ENCODE measurements at places on chromosomes 1 and 21.

- DNase-seq = no peak
Observed at GRCh38 chr1:54257346-54257620, 57.3 kb downstream of the MRPL37 start.

DNA sequence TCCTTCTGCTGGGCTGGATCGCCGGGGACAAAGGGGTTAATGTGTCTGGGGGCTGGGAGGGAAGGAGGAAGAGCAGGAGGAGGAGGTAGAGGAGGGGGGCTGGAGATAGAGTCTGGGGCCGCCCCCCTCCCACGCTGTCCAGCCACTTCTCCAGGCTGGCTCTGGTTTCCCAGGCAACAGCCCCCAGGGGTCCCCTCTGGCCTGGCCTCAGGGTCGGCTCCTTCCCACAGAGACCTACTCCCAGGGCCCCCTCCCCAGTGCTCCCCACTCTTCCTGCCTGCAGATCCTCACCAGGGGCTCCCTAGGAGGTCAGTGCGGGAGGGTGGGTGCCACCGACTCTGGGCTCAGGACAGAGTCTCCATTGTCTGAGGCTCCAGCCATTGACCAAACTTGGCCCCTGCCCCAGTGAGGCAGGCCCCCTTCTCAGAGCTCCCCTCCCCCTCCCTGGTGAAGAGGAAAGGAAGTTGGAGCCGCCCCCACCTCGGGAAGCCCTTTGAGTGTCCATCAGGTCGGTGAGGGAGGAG lies 34.1 kb downstream of the ARHGEF10L start:
- DNase-seq = no peak

GRCh38 chr1:159005676-159006075 lies 4.0 kb upstream of the IFI16 start:
- no peak for DNase-seq

DNA sequence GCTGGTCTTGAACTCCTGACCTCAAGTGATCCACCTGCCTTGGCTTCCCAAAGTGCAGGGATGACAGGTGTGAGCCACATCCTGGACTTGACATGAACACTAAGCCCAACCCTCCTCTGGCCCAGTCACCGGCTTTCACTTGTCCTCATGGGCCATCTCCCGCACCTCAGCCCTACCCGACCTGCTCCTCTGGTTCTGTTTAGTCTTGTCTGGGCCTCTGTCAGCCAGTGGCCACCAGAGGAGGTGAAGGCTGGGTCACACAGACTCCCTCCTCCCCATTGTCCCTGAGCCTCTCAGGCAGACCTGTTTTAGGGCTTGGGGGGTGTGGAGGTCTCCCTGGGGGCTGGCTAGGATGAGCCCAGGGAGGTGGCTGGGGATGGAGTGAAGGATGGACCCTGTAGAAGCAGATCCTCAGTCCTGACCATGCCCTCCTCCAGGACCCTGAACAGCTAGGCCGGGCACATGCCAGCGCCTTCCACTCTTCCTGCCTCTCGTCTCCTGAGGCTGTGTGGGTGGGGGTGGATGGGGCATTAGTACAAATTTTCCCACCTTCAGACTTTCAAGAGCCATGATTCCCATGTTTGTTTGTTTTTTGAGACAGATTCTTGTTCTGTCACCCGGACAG lies 26.1 kb upstream of the UMODL1 start:
- DNase-seq = no peak
